HCEC 1CT (cell line): ENCODE measurements at places on chromosomes 3 and 15.
A peak's percentile ranks its signal among the peaks of the same experiment; 100 is the strongest.

DNA sequence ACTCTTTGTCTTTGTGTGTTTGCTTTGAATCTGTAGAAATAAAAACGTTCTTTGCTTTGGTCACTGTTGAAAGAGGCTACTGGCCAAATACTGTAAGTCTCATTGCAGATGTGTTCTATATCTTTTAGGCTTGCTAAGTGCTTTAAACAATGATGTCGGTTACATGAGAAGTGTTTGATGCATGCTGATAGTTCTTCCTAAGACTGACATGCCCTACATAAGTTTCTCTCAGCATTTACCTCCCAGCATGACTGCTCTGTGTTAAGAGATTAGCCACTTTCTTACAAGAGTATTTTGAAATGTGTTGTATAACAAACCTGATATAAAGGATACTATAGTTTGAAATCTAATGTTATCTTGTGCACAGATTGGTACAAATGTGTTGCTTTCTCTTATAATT lies 1088.7 kb downstream of the NSUN3 start:
- DNase-seq = no peak

DNA sequence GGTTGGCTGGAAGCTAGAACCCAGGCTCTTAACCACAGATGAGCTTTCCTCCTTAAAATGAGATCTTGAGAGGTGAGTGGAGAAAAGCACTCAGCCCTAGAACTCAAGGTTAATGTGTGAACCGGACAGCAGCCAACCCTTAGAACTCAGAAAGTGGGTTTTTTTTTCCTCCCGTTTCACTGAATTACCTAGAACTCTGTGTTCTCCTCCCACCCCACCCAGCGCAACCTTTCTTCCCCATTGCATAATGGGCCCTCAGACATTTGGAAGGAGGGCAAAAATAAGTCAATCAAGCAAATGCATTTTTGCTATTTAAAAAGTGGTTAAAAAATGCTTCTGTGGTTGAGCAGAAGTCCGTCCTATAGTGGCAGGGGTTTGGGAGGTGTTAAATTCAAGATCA lies 36.7 kb downstream of the POC1A start:
- no peak for DNase-seq

DNA sequence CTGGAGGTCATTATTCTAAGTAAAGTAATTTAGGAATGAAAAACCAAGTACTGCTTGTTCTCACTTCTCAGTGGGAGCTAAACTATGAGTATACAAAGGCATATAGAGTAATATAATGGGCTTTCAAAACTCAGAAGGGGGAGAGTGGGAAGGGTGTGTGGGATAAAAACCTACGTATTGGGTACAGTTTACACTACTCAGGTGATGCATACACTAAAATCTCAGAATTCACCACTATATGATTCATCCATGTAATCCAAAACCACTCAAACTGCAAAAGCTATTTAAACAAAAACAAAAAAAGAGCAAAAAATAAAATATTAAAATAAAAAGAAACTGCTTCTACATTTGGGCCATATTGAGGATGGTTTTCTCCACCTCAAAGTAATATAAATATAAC lies 623.3 kb downstream of the NSUN3 start:
- no peak for DNase-seq

DNA sequence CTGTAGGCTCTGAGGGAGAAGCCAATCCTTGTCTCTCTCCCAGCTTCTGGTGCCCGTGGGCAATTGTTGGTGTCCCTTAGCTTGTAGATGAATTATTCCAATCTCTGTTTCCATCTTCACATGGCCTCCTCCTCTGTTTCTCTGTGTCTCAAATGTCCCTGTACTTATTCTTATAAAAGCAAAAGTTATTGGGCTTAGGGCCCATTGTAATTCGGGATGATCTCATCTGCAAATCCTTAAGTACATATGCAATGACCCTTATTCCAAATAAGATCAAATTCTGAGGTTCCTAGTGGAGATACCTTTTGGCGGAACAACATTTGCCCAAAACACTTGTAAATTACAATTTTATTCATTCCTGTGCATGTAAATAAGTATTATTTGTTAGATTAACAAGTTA lies 147.4 kb upstream of the EPHA3 start:
- no peak for DNase-seq

GRCh38 chr3:20645340-20645739 lies 459.3 kb upstream of the SGO1 start:
- DNase-seq = no peak

- no peak for DNase-seq
Measured at GRCh38 chr15:73928971-73929627, 2.8 kb downstream of the LOXL1 start.

- DNase-seq = no peak
Measured at GRCh38 chr3:13626396-13626795, 77.5 kb downstream of the FBLN2 start.

DNA sequence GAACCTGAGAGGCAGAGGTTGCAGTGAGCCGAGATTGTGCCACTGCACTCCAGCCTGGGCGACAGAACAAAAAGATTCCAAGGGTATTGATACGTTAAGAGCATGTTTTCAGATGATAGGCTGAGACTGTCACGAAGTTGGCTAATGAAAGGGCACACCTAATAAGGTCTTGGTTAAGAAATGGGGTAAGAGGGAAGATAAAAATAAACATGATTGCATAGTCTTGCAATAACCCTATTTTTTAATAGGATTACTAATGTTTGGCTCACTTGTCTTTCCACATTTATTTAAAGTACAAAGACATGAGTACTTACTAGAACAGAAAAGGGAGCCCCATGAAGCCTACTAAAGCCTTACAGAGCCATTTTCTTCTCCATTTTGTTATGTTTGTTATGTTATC lies 109.0 kb downstream of the FRMD4B start:
- peak; percentile 31 for DNase-seq

DNA sequence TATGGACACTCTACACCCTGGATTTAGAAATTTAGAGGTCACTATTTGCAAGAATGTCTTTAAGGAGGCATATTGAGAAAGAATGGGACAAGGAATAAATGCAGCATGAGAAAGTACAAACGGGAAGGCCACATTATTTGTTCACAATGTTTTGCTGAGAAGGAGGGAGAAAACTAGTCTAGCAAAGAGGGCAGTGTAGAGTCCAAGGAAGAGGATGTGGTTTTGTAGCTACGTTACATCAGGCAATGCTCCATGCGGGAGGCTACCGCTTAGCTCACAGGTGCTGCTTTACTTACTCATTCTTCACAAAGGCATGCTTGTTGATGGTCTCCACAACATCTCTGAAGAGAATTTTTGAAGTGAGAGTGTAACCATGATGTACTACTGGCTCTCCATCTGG lies 191.1 kb downstream of the PLCH1 start:
- no peak for DNase-seq

GRCh38 chr3:156150434-156151066 lies 30.2 kb downstream of the KCNAB1 start:
- DNase-seq = peak; percentile 73

GRCh38 chr3:71570546-71570945 lies 13.0 kb downstream of the FOXP1 start:
- DNase-seq = no peak

DNA sequence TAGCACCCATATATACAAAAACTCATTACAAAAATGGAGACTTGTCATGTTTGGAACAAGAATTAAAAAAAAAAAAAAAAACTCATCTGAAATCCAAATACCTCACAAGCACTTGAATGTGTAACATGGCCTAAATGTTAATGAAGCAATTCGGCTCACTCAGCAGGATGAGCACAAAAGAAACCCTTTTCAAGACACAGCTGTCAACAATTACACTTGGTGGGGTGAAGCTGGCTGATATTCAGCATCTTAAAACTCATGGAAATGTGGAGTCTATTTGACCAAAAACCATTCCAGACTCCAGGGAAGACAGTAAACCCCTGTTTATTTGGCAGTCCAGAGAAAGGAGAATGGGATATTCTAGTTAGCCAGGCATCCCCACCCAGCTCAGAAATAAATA lies 205.4 kb upstream of the TSC22D2 start:
- no peak for DNase-seq

DNA sequence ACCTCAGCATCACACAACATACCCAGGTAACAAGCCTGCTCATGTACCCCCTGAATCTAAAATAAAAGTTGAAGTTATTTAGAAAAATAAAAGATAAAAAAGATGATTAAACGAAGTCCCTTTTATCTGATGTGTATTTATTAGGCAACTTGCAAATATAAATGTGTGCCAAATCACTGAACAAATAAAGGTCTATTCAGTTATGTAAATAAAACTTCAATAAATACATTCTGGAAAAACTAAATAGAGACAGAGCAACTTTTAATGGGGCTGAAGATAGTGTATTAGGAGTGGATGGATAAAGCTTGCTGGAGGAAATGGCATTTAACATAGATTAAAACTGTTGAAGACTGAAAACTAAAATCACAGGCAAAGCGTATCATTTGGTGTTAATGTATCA lies 678.0 kb upstream of the GRM7 start:
- DNase-seq = no peak

GRCh38 chr15:35443376-35443775 lies 102.6 kb downstream of the DPH6 start:
- DNase-seq = no peak

- DNase-seq = no peak
Measured at GRCh38 chr3:128917291-128917690, 37.9 kb downstream of the ACAD9 start.

GRCh38 chr3:81406318-81406717 lies 355.1 kb downstream of the GBE1 start:
- DNase-seq = no peak

DNA sequence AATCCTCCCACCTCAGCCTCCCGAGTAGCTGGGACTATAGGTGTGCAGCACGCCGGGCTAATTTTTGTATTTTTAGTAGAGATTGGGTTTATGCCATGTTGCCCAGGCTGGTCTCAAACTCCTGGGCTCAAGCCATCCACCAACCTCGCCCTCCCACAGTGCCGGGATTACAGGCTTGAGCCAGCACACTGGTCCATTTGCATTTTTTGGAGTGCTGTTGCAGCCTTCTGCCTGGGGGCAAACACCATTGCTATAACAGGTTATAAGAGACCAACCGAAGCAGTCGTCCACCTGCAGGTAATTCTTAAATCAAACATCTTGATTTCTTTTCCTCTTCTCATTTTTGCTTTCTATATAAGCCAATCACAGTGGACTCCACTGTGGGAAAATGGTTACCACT lies 27.7 kb downstream of the ACKR4 start:
- DNase-seq = no peak

GRCh38 chr3:197331131-197331530 lies 32.7 kb upstream of the DLG1 start:
- peak; percentile 37 for DNase-seq
